ENCODE measurements at places on chromosomes 7 and 10.

- H3K27ac ChIP-seq: 0 out of 2 replicates have a peak overlapping the region, but pooled peaks have one; percentile 50
- DNase-seq: no peak
- H3K27me3 ChIP-seq: no peaks in the 10 kb centered on the region
- H3K4me3 ChIP-seq: peak overlapping the region; percentile 61
- H3K4me1 ChIP-seq: no peaks in the 10 kb centered on the region
Measured at GRCh38 chr7:114921631-114922025, 266 bp upstream of the MDFIC start.

- H3K4me1 ChIP-seq: no peaks in the 10 kb centered on the region
- no peak overlapping the region for H3K27ac ChIP-seq
- H3K36me3 ChIP-seq: no peaks in the 10 kb centered on the region
Measured at GRCh38 chr7:136353287-136353686, 376.1 kb upstream of the MTPN start.

DNA sequence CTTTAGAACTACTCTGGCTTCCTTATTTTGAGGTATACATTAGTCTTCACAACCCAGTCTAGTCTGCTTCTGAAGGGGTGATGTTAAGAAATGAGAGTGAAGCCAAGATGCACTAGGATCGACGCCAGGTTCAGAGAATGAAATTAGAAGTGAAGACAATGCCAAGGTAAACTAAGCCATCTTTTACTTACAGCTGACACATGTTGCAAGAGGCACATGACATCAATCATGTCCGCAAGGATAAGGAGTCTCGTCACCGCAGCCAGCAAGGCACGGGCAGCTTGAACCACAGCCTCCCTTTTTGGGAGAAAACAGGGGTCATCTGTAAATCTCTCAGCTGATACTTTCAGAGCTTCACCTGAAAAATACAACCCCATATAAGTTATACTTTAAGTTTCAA lies 156.7 kb downstream of the CTNNA3 start:
- no peak overlapping the region for H3K4me3 ChIP-seq
- H3K4me1 ChIP-seq: no peaks in the 10 kb centered on the region
- H3K27me3 ChIP-seq: no peaks in the 10 kb centered on the region
- no peak overlapping the region for H3K27ac ChIP-seq
- H3K36me3 ChIP-seq: no peaks in the 10 kb centered on the region

DNA sequence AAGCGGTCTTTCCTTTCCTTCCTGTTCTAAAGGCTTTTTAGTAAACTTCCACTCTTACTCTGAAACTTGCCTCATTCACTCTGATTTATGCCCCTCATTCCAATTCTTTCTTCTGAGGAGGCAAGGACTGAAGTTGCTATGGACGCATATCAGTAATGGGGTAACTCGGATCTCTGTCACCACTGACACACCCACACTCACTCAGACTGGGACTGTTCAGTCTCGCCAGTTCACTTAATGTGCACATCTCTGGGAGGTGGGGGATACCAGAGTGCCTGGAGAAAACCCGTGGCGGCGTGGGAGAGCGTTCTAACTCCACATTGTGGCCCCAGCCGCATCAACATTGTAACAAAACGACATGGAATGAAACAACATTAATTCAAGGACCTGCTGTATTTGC lies 1139.3 kb upstream of the CELF2 start:
- H3K27ac ChIP-seq: no peak overlapping the region
- no peaks in the 10 kb centered on the region for H3K27me3 ChIP-seq
- H3K36me3 ChIP-seq: no peaks in the 10 kb centered on the region
- no peaks in the 10 kb centered on the region for H3K4me1 ChIP-seq
- DNase-seq: no peak

- H3K4me3 ChIP-seq: no peak overlapping the region
- no peaks in the 10 kb centered on the region for H3K4me1 ChIP-seq
- DNase-seq: no peak
Measured at GRCh38 chr10:49509771-49510303, 29.1 kb downstream of the ERCC6 start.

- H3K4me3 ChIP-seq: no peak overlapping the region
- H3K4me1 ChIP-seq: no peaks in the 10 kb centered on the region
- no peaks in the 10 kb centered on the region for H3K36me3 ChIP-seq
- DNase-seq: no peak
- no peak overlapping the region for H3K27ac ChIP-seq
Measured at GRCh38 chr10:121152033-121152432, 300.9 kb downstream of the WDR11 start.

- H3K27ac ChIP-seq: no peak overlapping the region
- no peak overlapping the region for H3K4me3 ChIP-seq
- H3K36me3 ChIP-seq: no peaks in the 10 kb centered on the region
Measured at GRCh38 chr10:201328-201771, 66.1 kb downstream of the ZMYND11 start.

DNA sequence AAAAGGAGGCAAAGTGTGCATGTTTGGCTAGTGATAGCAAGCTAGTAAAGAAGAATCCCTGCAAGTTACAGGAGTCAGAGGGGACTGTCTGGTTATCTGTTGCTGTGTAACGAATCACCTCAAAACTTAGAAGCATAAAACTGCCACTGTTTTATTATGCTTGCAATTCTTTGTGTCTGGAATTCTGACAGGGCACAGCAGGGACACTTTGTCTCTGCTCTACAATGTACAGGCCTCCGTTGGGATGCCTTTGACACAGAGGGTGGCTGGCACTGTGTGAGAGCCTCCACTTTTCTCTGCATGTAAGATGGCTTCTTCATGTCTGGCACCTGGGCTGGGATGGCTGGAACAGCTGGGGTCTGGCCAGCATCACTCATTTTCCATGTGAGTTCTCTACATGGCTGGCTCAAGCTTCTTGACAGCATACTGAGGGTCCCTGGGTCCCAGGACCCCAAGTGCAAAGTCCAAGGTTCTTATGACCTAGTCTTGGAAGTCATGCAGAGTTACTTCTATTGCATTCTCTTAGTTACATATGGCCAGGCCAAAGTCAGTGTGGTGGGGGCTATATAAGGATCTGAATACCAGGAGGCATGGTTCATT lies 276.9 kb downstream of the RPS24 start:
- H3K27me3 ChIP-seq: peaks cover 23% of the 10 kb centered on the region
- H3K27ac ChIP-seq: no peak overlapping the region
- no peak overlapping the region for H3K4me3 ChIP-seq

- no peaks in the 10 kb centered on the region for H3K27me3 ChIP-seq
- H3K4me1 ChIP-seq: peaks cover 9% of the 10 kb centered on the region
- H3K36me3 ChIP-seq: no peaks in the 10 kb centered on the region
- H3K27ac ChIP-seq: no peak overlapping the region
- no peak overlapping the region for H3K4me3 ChIP-seq
Measured at GRCh38 chr10:62261666-62262065, 7.0 kb downstream of the RTKN2 start.

DNA sequence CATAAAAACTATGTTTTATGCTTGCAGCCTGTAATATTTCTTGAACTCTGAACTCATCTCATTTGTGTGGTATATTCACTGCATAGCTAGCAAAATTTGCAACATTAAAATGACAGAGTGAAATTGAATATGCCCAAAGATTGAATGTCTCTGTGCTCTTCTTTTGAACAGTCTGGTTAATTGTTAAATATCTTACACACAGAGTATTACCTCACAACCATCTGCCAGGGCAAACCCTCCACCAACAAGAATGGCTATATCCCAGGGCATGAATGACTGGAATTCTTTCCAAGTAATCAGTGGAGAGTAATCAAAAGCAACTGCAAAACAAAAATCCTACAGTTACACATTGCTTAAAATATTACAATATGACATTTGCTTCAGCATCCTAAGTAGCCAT lies 76.9 kb downstream of the SLC13A1 start:
- no peak overlapping the region for H3K27ac ChIP-seq
- no peaks in the 10 kb centered on the region for H3K27me3 ChIP-seq
- H3K4me1 ChIP-seq: no peaks in the 10 kb centered on the region

DNA sequence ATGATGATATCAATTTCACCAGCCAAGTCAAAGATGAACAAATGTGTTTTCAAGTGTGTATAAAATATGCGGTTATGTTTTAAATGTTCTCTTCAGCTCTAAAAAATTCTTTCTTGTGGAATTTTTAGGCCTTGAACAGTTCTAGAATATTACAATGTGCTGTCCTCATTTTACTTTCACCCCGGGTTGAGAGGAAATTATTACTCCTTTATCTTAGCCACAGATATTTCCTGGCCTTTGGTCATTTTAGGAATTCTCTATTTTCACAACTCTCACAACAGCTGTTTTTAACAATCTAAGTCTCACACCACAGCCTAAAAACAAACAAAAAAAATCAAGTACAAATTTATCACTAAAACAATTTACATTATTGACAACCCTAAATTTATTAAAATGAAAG lies 112.2 kb upstream of the HGF start:
- H3K27ac ChIP-seq: no peak overlapping the region
- DNase-seq: no peak
- no peaks in the 10 kb centered on the region for H3K27me3 ChIP-seq
- no peaks in the 10 kb centered on the region for H3K36me3 ChIP-seq

DNA sequence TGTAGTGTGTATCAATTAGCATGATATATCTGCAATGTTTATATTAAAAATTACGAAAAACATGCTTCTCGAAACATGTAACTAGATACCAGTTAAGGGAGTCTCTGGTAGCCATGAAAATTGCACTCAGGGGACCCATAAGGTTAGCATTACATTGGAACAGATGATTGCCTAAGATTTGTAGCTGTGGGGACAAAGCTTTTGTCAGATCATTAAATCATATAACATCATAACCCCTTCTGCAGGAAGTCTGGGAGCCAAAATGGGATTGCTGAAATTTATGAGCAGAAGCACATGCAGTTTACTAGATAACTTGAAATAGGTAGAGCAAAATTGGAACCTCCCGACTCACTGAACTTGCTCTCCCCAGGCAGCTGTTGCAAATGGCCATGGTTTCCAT lies 235.0 kb upstream of the IGFBP3 start:
- DNase-seq: no peak
- H3K4me3 ChIP-seq: no peak overlapping the region
- no peaks in the 10 kb centered on the region for H3K4me1 ChIP-seq

Data from HCT116 (cell line).